ENCODE measurements at places on chromosomes 3 and 15. TPM values are rescaled to one million over a fixed set of nuclear protein-coding genes. Genes with fewer than 3 reads are reported as not detected.

Gene CATSPER2
- total RNA-seq = 2.1 TPM

Gene CIP2A
- total RNA-seq = 2.6 TPM

Gene ARGFX
- not detected for total RNA-seq

Gene GASK1A
- 4.0 TPM for total RNA-seq

Gene SCN5A
- total RNA-seq = 115 TPM

Gene FAM227B
- total RNA-seq = 9.8 TPM

Gene ISL2
- total RNA-seq = not detected

- DNase-seq = no peak
These were observed 21.3 kb downstream of the ITGA11 start for GRCh38 chr15:68410466-68411342.

GRCh38 chr15:80936288-80937078 lies 53.1 kb downstream of the MESD start:
- no peak for DNase-seq

DNA sequence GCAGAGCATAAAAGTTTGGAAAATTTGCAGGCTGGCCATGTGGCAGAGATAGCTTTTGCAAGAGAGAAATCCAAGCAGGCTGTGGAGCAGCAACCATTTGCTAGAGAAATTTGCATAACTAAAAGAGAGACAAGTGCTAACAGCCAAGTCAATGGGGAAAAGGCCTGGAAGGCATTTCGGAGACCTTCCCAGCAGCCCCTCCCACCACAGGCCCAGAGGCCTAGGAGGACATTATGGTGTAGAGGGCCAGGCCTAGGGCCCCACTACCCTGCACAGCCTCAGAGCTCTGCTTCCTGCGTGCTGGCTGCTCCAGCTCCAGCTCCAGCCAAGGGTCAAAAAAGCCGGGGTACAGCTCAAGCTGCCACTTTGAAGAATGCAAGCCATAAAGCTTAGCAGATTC lies 82.7 kb downstream of the MYO5A start:
- DNase-seq = no peak

GRCh38 chr3:167675848-167676247 lies 22.1 kb upstream of the WDR49 start:
- DNase-seq = no peak

DNA sequence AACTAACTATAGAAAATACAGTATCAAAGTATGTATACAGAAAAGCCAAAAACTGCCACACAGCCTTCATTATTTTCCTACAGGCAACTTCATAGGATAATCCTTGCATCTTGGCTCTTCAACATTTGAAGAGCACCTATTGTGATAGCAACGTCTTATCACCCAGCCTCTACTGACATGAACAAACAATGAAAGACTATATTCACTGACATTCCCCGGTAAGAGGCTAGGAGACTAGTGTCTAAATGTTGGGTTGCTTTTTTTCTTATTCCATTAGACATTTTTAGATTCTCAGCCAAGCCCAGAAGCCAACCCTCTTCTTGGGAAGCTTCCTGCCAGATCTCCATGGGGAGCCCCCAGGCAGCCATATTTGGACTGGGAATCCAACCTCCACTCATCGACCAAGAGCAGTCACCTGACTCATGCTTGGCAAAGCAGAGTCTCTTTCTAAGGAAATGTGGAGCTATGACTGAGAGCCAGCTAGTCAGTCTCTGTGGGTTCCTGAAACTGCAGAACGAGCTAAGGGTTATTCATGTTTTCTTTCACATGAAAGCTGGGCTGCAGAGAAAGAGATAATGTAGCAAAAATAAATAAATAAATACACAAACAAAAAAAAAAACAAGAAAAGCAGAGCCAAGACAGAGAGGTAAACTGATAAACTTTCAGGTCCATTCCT lies 227.5 kb downstream of the MAGI1 start:
- DNase-seq = peak; percentile 26

- DNase-seq = no peak
These were observed 68.5 kb upstream of the CACNA2D3 start for GRCh38 chr3:54053882-54054281.

DNA sequence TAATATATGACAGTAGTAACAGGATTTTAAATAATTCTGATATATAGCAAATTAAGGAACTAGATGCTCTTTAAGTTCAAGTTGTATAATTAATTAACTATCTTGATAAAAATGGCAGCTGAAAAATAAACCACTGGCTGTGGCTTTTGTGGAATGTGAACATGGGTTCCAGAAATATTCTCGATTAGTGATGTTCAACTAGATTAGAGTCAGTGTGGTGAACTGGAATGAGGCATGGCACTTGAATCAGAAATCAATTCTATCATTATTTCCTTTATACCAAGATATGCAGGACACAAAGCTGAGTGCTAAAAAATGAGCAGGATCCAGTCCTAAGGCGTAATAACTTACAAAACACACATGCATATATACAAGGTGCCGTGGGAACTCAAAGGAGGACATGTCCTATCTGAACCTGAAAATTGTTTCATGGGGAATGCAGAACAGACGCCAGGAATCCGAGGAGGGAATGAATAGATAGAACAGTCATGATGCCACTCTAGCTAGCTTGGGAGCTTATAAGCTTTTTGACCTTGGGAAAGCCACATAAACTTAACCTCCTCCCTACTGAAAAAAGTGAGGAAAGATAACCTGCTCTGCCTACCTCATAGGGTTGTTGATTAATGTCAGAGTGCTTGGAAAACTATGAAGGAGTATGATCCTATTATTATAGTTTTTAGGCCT lies 402.4 kb downstream of the PLCL2 start:
- DNase-seq = no peak

DNA sequence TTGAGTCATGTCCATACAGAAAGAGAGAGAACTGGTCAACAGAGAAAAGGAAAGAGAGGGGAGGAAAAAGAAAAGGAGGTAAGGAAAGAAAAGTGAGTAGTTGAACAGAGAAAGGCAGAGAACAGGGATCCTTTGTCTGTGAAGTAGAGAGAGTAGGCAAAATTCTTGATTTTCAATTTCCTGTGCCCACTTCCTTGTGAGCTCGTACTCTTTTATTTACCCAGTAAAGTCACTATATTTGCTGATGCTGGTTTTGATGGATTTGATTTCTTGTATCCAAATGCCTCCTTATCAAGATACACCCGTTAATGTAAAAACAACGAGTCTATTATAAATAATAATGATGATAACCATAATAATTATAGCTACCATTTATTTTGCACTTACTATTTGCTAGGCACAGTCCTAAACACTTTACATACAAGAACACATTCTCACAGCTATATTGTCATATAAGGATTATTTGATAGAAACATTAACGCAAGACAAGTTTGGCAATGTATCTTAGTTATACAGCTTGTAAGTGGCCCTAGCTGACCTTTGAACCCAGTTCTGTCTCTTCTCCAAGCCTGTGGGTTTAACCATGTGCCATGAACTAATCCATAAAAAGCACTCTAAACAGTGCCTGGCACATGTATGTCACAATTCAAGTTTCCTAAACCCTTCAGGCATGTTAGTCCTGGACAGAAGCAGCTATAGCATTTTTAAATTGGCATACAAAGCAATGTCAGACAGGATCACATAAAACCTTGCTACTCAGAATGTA lies 6.7 kb upstream of the P2RY1 start:
- no peak for DNase-seq

- DNase-seq = no peak
These were observed 61.4 kb downstream of the GOLIM4 start for GRCh38 chr3:168034152-168034928.

All from left cardiac atrium (tissue), 4 donors.